Psoas muscle (tissue), 8 donors: ENCODE measurements at places on chromosomes 5 and 9.

DNA sequence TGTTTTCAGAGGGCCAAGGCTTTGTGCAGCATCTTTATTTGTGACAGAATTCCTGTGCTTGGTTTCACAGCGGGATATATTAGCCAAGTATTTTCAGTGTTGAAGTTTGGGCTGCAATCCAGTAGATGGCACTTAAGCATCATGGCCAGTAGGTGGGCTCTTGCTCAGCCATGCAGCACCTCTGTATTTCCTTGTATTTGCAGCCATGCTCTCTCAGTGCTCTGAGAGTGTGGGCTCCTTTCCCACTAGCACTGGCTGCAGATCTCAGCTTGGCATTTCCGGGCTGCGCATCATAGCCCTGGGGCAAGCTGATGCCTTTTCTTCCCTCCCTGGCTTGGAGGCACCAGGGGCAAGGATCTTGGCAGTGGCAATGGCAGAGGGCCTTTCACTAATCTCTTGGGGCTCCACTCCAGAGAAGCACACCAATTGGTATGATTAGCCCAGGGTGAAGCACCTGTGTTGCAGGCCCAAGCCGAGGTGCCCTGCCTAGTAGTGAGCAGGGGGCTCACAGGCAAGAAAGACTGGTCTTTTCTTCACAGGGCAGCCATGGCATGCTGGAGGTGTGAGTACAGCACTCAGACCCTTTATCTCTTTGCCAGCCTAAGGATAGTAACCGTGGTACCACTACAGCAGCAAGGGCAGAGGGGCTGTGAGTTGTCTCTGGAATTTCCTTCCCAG, 48.3 kb downstream of the SLCO6A1 start:
- DNase-seq = no peak

GRCh38 chr5:33311893-33312292, 128.9 kb upstream of the TARS1 start:
- DNase-seq = no peak

DNA sequence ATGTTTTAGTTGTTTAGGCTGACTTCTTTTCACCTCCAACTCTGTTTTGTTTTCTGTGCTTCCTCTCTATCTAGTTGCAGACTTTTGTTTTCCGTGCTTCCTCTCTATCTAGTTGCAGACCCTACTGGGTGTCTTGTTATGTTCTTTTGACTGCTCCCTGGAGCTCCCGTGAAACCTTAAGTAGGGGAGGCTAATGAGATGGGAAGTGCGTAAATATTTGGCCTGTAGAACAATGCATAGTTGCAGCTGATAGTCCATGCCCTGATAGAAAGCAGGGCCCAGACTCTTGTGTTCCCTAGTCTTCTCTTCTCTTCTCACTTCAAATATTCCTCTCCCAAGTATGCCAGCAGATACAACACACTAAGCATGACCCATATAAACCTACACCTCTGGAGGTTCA, 757.0 kb downstream of the BRINP1 start:
- DNase-seq = no peak

- no peak for DNase-seq
Observed at GRCh38 chr5:35853631-35854030, 3.1 kb upstream of the IL7R start.

DNA sequence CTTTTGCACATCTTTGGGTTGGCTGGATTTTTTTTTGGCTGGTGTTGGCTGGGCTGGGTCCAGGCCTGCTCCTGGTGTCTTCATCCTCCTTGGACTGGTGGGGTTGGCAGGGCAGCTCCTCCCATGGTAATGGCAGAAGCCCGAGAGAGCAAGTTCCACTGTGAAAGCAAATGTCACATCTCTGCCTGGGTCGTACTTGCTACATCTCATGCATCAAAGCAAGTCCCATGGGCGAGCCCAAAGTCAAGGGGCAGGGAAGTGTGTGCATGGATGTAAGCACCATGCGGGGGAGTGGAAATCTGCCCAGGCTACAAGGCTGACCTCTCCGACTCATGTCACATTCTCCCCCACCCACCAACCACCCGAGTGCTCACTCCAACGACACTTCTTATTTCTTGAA, 26.7 kb downstream of the NKX2-5 start:
- no peak for DNase-seq

- no peak for DNase-seq
Observed at GRCh38 chr9:68797116-68797515, 92.1 kb downstream of the PIP5K1B start.

DNA sequence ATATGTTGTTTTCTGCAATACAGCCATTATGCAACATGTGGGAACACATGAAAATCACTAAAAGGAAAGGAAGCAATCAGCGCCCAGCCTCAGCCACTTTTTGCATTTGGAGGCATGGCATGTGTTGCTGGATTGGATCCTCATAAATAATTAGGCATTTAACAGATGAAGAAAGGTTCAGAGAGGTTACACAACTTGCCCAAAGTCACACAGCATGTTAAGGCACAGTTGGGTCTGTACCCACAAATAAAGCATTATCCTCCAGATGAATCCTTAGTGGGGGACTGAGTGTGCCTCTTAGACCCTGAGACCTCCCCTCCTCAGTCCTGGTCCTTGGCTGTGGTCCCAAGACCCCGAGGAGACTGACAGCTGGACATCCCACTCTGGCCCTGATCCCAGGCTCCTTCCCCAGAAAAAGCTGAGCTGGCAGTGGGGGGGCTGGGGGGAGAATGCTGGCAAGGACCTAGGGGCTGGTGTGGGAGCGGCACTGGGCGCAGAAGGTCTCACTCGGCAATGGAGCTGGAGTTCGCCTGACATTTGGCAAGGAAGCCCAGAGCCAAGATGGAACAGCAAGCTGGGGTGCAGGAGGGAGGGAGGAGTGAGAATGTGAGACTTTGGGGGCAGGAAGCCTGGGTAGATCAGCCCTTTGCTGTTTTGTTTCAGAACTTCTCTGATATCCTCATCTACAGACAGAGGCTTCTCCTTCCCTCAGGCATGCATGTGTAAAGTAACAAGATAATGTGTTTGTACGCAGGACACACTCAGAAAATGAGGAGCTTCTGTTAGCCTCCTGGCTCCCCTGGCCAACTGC, 6.9 kb upstream of the AKNA start:
- no peak for DNase-seq

DNA sequence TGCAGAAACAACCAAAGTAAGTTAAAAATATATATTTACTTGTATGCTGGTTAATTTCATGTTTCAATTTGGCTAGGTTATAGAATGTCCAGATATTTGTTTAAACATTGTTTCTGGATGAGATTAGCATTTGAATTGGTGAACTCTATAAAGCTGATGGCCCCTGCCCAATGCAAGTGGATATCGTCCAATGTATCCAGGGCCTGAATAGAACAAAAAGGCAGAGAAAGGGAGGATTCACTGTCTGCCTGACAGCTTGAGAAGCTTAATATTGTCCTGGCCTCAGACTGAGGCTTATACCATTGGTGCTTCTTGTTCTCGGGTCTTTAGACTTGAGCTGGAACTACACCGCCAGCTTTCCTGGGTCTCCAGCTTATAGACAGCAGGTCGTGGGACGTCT, 446.7 kb upstream of the ACTBL2 start:
- DNase-seq = no peak

GRCh38 chr9:16651446-16651964, 219.0 kb downstream of the BNC2 start:
- DNase-seq = no peak

DNA sequence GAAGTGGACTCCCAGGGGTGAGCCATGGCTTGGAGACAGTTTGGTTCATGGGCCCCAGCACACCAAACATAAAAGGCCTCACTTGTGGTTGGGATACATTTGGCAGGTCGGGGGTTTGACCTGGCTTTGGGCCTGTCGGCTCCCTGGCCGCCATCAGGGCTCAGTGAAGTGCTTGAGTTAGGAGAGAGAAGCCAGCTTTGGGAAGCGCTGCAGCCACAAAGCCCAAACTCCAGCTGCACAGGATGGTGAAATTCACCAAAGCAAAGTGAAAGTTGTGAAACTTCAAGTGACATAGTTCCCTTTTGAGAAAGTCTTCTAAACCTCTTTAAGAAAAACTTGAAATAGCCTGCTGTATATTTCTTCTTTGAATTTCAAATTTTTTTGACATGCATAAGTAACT, 27.5 kb downstream of the SLC46A2 start:
- DNase-seq = no peak

DNA sequence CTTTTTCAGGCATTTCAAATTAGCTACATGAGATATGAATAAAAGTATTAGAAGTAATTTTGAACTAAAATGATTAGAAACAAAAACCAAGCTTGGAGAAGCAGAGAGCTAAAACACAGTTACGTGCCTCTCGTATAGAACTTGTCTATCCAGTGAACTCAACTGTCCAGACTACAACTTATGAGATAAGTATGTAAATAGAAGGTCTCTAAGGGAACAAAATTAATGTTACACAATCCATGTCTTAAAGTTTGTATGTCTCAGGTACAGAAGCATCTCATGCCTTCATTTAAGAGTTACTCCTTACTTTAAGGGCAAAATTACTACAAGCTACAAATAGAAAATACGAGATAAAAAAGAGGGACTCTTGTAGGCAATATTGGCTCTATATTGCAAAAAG, 316.8 kb downstream of the CETN3 start:
- no peak for DNase-seq

- DNase-seq = no peak
Observed at GRCh38 chr5:144522698-144523097, 352.0 kb downstream of the KCTD16 start.

- DNase-seq = no peak
Observed at GRCh38 chr9:89543111-89543510, 45.2 kb upstream of the SEMA4D start.

GRCh38 chr9:121399883-121400607, 30.0 kb upstream of the STOM start:
- DNase-seq = no peak

DNA sequence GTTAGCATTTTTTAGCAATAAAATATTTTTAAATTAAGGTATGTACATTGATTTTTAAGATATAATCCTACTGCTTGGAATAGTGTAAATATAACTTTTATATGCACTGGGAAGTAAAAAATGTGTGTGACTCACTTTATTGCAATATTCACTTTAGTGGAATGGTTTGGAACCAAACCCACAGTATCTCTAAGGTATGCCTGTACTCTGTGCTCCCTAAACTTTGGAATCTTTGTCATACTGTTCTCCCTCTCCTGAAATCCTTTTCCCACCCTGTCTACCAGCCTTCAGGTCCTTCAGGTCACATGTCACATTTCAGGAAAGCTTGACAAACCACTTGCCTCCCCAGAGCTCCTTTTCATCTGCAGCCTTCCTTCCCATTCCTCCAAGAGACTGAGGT, 308.7 kb downstream of the SPOCK1 start:
- DNase-seq = no peak

GRCh38 chr5:174876-175465, 16.3 kb upstream of the LRRC14B start:
- DNase-seq = peak; percentile 24

DNA sequence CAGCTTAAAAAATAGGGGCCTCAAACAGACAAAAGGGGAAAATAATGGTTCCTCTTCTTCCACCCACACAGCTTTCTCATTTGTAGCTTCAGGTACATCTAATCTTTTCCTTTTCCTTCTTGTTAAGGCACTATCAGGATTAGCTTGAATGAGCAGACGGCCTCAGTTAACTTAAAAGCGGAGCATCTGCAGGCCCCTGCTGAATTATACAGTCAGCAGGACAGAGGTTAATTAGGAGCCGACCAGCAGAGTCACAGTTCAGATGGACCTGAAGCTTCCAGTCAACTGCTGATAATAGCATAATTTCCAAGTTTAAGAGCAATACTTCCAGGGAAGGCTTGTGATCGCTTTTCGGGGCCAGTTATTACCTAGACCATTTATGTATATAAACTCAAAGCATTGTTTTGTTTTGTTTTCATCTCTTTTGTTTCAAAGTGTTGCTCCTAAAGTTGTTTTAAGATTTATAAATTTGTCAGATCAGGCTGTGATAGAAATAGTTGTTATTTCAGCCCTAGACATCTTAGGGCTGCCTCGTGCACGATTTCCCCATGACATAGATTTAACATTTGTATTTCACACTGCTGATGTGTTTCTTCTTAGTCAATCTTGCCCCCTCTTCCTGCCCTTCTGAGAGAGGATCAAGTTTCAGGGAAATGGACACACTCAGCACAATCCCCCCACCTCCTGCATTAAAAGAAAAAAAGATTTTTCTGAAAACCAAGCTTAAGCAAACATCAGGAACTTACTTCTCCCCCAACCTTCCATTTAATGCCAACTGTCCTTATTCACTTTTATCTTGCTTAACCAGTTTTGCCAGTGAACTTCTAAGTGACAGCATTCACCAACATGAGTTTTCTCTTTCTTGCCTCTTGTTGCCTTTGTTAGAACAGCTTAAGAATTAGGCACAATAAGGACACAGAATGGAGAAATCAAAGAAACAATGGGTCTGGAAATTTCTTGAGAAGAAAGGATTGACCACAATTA, 449.8 kb downstream of the ARHGEF28 start:
- DNase-seq = no peak

DNA sequence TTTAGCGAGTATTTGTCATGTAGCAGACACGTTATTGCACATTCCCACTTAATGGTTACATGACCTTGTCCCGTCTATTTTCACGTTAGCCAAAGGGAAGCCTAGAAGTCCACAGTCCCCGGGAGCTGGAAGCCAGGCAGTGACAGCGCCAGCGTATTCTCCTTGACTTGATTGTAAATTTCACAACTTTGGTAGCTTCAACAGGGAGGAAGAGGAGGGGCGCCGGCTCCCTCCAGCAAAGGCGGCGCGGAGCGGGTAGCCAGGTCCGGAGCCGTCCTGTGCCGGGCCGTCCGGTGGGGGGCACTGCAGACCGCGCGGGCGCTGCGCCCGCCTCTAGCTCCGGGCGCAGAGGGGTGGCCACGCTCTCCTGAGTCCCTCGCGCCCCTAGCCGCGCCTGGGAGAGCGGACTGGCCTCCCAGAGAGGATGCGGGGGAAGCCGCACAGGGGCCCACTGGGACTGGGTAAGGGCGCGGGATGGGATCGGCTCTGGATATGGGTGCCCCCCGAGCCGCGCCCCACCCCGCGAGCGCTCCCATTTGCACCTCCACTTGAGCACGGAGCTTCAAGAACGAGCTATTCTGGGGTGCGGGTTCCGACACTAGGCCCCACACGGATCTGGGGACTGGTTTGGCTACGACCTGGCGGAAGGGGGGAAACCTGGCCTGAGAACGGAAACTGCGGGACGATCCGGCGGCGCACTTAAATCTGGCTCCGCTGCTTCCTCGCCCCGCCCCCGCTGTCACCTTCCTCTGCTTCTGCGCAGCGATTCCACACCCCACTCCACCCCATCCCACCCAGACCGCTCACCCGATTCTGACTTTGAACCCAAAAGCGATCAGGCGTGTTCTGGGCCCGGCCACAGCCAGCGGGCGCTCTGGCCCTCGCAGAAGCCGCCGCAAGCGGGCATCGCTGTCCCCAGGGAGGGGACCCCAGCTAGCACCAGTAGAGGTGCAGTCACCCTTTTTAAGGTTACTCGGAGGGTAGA, 23.8 kb downstream of the KLF4 start:
- DNase-seq = peak; percentile 88

GRCh38 chr5:89065919-89066318, 182.9 kb upstream of the MEF2C start:
- DNase-seq = no peak

GRCh38 chr9:16352791-16353401, 517.6 kb downstream of the BNC2 start:
- no peak for DNase-seq
